Spinal cord (tissue), 10 donors: ENCODE measurements at places on chromosomes 16 and 17.

- peak; percentile 42 for DNase-seq
Measured at GRCh38 chr17:45848868-45849535, 4.3 kb downstream of the SPPL2C start.

DNA sequence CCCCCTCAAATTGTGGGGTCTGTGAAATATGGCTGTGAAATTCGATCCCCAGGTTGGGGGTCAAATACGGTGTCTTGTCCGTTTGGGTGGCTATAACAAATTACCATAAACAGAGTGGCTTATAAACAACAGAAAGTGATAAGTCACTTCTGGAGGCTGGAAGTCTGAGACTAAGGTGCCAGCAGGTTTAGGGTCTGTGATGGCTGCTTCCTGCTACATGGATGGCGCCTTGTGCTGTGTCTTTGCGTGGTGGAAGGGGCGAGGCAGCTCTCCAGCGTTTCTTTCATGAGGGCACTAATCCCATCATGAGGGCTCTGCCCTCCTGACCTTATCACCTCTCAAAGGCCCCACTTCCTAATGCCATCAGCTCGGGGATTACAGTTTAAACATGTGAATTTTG lies 120.0 kb downstream of the IRF8 start:
- DNase-seq: no peak

- DNase-seq: no peak
Measured at GRCh38 chr17:50428831-50429424, 2.9 kb downstream of the ACSF2 start.

DNA sequence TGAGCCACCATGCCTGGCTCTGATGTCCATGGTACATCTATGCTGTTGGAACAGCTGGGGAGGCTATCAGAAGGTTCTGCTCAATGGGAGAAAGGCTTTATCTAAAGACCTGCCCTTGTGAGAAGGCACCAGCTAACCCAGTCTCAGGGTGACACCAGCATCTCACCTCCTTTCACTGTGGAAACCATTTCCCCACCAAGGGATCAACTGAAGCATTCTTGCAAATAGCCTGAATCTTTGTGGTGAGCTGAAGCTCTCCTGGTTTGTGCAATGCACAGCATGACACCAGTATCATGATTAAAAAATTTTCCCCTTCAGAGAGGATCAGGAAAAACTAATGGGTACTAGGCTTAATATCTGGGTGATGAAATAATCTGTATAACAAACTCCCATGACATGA lies 5.1 kb downstream of the CCL18 start:
- DNase-seq: no peak

DNA sequence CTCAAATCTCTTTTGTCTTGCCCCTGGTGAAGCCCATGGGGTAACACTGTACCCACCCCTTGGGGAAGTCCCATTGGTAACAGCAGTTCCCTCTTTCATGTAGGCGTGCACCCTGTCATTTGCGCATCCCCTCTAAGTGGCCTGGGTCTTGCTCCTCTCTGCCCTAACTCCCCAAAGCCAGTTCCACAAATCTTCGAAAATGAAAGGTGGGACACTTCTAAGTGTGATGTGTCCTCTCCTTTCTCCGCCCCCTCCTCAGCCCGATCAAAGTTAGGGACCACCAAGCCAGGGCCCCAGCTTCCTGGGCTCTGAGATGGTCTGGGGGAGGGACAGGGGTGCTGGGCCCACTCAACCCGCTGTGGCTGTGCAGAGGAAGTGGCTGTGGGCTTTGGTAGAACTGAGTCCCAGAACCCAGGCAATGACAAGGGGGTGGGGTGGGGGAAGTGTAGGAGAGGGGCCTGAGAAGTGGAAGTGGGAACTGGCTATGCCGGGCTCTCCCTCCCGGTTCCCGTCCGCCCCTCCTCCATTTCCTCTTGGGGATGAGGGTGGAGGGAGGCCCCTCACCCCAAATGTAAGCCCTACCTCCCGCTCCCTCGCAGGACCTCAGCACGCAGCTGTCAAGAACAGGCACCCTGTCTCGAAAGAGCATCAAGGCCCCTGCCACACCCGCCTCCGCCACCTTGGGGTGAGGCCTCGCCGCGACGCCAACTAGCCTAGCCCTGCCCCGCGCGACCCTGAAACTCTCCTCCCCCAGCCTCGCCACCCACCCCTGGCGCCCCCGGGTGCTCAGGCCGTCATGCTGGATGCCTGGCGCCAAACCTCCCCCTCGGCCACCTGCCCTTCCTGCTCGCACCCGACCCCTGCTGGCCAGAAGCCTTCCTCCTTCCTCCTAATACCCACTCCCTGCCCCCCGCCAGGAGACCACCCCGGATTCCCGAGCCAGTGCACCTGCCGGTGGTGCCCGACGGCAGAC lies 8.7 kb downstream of the ABI3 start:
- no peak for DNase-seq

- no peak for DNase-seq
Measured at GRCh38 chr17:40346765-40347158, 17.8 kb downstream of the GJD3 start.

GRCh38 chr17:10790491-10791401 lies 13.2 kb downstream of the TMEM238L start:
- no peak for DNase-seq

GRCh38 chr17:64679710-64680216 lies 17.7 kb upstream of the SMURF2 start:
- DNase-seq: no peak

DNA sequence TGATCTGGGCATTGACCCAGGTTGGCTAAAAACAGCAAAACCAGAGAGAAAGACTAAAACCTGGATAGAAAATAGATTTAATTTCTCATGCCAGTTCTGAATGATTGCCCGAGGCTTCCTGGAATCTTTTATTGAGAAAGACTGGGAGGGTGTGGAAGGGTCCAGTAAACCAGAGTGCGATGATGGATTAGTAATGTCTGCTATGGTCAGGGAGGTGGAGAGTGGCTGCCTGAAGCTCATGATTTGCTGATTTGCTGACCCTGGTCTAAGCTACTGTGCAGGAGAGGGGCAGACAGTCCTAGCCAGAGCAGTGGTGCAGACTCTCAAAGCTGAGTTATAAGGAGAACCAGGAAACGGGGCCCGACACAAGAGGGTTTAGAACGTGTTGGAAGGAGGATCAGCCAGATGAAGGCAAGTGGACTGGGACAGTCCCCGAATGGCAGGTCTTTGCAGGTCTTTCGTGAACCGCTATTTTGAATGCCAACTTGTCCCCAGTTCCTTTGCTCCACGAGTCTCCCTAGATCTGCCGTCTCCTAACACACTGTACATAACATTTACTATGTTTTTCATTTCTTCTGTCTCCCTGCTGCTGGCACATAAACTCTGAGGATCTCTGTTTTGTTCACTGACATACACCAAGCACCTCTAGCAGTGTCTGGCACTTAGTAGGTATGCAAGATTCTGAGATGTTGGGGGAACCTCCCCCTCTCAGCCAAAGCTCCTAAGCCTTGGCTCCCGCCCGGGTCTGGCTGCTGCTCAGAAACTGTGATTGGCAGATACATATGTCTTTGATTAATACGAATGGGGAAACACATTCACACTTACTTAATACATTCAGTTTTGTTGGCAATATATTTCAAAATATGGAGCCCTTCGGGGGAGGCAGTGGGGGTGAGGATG lies 237.3 kb upstream of the TNRC6C start:
- peak; percentile 69 for DNase-seq

- DNase-seq: no peak
Measured at GRCh38 chr17:10699856-10700255, 2.5 kb downstream of the ADPRM start.

DNA sequence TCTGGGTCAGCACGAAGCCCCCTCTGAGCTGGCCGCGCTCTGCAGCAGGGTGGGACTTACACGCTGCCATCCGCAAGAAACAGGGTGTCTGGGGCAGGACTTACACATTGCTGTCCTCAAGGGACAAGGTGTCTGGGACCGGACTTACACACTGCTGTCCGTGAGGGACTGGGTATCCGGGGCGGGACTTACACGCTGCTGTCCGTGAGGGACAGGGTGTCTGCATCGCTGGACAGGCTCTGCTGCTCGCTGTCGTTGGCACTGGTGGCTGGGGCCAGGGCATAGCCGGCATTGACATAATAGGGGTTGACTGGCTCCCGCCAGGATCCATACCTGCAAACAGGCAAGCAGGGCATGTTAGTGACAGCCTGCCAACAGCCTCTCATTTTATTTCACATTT lies 31.4 kb downstream of the PDIA2 start:
- no peak for DNase-seq

DNA sequence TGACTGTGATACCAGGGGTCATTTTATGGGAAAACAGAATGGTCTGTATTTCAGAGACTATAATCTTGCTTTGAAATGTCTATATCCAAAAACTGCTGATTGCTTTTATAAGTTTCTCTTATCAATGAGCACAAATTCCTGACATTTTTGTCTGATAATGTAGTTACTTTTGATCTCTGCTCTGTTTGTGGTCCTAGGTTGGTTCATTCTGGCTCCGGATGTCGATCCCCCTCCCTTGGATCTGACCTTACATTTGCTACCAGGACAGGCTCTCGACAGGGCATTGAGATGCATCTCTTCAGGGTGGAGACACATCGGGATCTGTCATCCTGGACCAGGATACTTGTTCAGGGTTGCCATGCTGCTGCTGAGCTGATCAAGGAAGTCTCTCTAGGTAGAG lies 27.3 kb upstream of the VPS4A start:
- DNase-seq: no peak

GRCh38 chr16:28014851-28015250 lies 48.7 kb downstream of the GSG1L start:
- no peak for DNase-seq

GRCh38 chr16:3909791-3910583 lies 29.5 kb upstream of the CREBBP start:
- no peak for DNase-seq

DNA sequence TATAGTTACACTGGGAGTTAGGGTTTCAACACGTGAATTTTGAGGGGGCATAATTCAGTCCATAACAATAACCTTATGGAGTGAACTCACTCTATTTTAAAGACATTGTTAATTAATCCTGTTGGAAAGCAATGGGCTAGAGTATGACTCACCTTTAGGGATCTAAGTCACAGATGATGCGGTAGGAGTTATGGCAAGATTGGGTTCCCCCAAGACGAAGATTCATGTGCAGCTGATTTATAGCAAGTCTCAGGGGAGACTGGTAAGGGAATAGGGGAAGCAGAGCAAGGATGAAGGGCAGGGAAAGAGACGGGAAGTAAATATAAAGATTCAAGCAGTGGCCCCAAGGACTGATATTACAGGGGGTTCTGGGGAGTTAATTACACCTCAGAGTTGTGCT lies 159.6 kb upstream of the DNAH9 start:
- DNase-seq: no peak

DNA sequence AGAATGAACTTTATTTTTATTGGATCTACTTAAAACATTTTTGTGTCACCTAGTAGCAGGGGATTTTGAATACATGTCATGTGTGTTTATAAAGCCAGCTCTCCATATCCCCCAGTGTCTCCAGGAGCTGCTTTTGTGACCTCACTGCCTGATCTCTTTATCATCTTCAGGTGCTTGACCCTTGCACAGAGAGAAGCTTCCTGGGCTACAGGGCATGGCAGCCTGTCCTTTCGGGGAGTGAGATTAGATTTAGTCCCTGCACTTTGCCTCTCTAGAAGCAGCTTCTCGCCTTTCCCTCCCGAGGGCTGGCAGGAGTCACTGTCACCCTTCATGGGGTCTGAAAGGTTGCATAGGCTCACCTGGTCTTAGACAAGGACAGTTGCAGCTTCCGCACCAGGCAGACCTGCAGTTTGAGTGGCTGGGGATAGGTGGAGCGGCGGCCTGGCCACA lies 42.7 kb downstream of the PGS1 start:
- no peak for DNase-seq

DNA sequence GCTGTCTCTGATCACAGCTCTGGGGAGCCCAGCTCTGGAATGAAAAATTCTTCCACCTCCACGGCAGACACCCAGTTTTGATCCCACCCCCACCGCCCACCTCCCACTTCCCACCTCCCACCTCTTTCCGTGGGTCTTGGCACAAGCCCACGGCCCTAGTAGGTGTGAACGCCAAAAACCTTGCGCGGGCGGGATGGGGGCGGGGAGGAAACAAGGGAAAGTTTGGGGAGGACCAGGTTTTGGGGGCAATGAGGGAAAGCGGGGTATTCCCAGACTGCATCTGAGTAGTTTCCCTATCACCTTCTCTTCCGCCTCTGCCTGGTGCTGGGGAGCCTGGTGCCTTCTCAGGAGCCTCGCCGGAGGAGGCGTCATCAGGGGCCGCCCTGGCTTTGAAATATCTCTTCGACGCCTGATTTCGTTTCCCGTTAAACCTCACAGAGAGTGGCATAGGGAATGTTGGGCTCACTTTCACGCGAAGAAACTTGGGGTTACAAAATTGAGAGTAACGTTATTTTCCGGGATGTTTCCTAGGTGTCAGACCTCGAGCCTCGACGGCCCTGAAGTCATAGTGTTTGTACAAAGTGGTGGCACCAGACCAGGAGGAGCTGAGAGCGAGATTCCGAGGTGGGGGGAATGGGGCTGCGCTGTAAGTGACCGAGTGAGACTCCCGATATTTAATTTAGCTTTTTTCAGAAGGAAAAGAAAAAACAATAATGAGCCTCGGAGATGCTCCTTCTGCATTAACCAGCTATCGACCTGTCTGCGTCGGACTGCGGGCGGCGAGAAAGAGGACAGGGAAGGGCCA lies 1.6 kb upstream of the IRX3 start:
- DNase-seq: peak; percentile 31

DNA sequence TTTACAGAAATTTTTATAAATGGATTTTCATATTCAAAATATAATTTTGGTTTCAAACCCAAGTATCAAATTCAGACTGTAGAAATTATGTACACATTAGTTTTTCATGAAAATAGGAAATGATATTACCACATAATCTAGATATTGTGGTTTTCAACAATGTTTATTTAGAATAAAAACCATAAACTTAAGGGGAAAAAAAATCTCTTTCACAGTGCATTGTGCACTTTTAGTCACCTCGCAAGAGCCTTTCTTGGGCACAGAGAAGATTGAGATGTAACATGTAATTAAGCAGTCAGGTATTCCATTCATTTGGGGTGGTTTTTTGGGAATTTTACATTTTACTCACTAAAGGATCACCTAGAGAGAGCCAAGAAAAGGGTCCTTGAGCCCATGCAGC lies 104.0 kb downstream of the TANC2 start:
- DNase-seq: no peak

DNA sequence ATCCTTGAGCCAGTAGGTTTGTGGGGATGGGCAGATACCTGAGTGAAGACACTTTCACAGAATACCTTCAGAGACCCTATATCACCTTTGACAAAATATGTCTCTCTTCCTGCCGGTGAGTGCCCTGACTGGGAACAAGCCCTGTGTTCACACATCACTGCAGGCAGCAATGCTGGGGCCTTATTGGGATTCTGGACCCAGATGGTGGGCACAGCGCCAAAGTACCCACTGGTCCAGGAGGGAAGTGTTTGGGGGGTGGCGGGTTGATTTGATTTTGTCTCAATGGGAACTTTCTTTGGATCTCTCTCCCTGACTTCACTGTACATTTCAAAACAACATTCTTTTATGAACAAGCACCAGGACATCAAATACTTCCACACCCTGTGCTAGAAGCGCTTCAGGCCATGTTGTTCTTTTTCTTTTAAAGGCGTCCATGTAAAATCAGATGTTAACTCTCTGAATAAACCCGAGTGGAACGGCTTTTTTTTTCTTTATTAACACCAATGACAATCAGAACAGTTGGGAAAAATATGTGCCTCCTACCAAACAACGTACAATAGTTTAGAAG lies 62.4 kb upstream of the AKTIP start:
- DNase-seq: peak; percentile 82

- DNase-seq: no peak
Measured at GRCh38 chr17:56347639-56348038, 194.4 kb downstream of the ANKFN1 start.
